Left ventricle myocardium inferior (tissue), 1 donor: ENCODE measurements at places on chromosomes 2 and 18. TPM values are rescaled to one million over a fixed set of nuclear protein-coding genes. Genes with fewer than 3 reads are reported as not detected.

The FNDC4 gene
- 1.7 TPM for total RNA-seq

The CD302 gene
- total RNA-seq = 17.2 TPM

The MYOM1 gene
- 667 TPM for total RNA-seq

DNA sequence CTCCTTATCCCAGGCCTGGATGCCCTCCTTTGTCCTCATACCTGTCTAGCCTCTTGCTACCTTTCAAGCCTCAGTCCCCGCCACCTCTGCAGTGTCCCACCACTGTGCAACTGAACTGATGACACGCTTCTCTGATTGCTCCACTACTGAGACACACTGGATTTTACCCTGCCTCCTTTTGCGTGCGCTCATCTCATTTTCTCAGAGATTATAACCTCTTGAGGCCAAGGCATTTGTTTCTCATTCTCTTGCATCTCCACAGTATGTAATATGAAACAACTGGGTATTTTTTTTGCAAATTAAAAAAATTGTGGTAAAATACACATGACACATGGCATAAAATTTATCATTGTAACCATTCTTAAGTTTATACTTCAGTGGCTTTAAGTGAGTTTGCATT lies 95.4 kb downstream of the PRKCE start:
- no peak for DNase-seq
